ENCODE measurements at places on chromosomes 2 and 18.

DNA sequence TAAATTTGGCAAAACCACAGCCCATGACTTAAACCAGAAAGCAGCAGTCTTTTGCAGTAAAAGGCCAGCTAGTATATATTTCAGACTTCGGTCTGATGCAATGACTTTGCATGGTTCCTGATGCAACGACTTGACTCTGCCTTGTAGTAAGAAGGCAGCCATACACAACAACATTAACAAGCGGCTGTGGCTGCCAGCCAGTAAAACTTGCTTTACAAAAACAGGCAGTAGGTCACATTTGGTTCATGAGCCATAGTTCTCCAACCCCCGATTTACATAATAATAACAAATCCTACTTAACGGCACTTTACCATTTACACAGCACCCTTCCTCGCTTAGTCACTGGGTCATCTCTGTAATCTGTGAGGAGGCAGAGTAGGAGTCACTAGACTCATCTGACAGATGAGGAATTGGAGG lies 410.3 kb downstream of the LRATD1 start:
- DNase-seq: peak; percentile 19

DNA sequence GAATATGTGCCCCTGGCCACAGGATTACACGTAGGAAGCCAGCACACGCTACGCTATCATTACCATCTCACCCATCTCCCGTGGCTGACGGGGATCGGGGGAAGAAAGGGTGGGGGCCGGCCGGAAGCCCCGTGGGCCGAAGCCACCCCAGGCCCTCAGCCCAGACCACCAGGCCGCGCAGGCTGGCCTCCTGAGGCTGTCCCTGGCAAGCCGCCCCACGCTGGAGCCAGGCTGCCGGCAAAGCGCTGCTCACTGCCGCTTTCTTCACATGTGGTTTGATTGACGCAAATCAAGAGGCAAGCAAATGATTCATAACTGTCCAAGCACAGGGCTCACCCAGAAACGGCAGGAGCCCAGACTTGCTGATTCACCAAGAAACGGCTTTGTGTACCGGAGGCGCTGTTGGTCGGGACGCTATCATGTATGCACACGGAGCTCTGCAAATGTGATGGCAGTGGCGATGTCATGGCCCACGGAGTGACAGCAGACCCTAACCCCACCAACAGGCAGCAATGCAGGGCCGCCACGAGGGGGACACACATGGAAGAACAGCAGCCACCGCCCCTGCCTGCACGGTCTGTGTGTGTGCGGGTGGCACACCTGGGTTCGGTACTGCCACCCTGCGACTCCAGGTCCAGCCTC lies 125.7 kb downstream of the HDAC4 start:
- peak; percentile 70 for DNase-seq

DNA sequence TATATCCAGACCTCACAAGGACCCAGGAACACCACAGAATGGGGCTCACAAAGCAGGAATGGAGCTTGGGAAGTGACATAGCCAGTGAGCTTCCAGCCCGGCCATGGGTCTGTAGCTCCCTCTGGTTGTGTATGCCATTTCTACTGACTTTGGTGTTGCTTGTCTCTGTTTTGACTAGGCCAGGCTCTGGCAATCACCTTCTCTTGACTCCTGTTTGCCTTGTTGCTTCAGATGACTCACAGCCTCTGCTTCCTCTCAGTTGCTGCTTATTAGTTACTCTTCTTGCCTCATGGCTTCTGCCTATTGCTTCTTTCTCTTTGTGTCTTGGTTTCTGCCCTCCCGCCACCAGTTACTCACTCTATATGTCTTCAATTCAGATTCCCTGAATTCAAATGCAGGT lies 15.8 kb upstream of the IER3IP1 start:
- no peak for DNase-seq

GRCh38 chr2:180573951-180574350 lies 406.5 kb upstream of the UBE2E3 start:
- no peak for DNase-seq

GRCh38 chr18:58611395-58612131 lies 17.3 kb downstream of the ALPK2 start:
- no peak for DNase-seq

DNA sequence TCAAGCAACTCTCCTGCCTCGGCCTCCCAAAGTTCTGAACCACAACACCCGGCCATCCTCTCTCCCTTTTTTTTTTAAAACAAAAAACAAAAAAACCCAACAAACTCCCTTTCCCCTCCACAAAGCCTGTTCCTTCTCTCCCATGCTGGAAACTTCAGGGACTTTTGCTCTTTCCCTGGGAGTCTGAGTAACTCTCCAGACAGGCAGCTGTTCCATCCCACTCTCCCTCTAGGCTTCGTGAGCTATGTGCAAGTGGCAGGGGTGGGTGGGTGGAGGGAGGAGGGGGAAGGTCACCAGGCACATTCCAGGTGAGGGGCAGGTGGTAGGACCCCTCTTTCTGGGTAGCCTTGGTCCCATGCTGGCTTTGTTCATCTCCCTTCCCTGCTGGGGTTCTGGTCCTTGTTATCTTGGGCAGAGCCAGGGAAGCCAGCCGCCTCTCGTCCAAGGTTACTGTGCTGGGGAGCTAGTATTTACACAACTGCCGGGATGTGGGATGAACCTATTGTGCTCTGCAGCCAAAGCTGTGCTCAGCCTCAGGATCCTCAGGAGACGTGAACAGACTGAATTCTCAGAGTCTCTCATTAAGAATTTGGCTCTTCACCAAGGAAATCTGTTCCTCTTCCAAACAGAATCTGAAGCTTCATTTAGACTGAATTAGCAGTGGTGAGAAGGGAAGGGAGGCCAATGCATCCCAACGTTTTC lies 106.9 kb downstream of the LIPG start:
- DNase-seq: peak; percentile 95

- no peak for DNase-seq
These were observed 422.8 kb upstream of the ZEB2 start for GRCh38 chr2:144942516-144943256.

DNA sequence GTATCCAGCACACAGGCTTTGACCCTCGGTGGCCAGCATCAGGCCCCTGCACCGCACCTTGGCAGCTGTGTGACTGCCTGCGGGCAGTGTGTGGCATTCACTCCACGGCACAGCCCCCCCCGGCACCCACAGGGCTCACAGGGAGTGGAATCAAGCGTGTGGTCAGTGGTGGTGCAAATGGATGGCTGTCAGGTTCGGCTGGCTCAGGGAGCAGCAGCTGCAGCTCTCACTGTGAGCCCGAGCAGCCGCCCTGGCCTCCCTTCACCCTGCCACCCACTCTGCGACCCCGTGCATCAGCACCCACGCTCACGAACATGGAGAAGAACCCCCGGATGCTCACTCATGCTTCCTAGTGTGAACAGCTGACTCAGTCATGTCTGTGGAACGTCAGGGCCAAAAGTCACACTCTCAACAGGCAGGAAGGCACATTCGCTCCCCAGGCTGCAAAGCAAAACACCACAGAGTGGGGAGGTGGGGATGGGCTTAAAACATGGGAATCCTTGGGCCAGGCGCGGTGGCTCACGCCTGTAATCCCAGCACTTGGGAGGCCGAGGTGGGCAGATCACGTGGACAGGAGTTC lies 41.5 kb upstream of the GPC1 start:
- DNase-seq: no peak

- no peak for DNase-seq
These were observed 27.7 kb downstream of the ITGA6 start for GRCh38 chr2:172455121-172455515.

- DNase-seq: no peak
These were observed 19.7 kb downstream of the PTPN18 start for GRCh38 chr2:130375291-130376266.

DNA sequence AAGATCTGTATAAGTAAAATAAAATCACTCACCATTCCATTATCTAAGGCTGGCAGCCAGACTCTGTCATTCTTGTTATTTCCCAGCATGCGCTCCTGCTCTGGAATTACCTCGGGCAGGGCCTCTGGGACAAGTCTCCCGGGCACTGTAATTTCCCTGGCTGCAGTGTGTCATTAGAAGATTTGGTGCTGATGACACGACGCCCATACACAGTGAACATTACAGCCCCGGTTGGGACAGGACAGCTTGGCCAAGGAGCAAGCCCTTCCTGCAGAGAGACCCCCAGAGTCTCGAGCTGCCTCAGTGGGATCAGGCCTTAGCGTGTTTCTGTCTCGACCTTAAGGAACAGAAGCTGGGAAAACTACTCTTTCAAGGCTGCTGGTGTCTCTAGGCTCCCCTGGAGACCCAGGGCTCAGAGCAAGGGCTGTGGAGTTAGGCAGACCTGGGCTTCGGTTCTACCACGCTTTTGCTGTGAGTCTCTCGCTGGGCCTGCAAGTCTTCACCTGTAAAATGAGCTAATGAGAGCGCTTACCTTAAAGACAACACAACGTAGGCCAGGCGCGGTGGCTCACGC lies 39.7 kb downstream of the SMAD7 start:
- no peak for DNase-seq

- DNase-seq: no peak
These were observed 16.0 kb downstream of the CCNT2 start for GRCh38 chr2:134934641-134935040.

DNA sequence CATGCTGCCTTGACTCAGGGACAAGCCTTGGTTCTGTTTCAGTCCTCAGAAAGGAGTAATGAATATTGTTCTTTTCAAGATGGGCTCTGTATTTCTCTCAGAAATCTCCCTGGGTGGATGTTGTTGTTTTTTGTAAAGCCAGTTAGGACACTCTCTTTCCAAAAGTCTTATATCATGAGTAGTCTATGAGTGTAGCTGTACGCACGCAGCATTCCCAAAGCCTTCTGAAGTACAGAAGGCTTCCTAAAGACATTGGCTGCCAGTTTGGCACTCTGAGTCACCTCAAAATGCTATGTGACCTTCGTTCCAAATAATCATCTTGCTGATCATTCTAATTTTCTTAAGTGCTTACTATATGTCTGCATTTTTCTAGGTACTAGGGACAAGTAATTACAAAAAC lies 16.7 kb upstream of the GTF2A1L start:
- DNase-seq: no peak

DNA sequence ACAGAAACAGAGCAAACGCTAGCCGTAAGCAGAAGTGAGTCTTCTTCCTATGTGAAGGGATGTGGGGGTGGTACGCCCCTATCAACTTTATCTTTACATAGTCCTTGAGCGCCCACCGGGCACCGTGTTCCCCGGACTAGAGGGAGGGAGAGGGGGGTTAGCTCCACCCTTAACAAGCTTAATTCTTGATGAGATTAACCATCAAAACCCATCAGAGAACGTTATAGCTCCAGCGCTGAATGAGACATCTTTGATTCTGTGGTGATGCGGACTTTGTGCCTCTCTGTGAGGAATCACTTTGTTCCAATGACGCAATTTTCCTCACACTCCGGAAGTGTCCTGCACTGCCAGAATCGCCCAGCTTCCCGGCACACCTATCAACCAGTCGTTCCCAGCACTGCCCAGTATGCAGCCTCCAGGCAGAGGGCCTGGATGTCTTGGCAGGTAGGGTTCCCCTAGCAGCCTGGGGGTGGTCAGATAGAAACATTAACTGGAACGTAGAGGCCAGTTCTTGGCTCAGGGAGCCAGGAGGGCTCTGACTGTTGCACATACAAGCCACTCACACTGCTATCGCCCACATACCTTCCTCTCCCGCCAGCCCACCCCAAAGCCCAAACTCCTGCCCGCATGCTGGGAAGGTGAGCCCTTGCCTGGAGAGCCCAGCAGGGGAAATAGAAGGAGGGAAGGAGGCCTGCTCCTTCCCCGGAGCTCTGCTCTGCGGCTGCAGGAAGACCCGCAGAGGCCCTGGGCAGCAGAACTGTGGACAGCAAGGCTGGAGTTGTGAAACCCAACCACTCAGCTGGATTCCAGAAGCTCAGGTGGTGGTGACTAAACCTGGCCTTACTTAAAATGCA lies 1.9 kb upstream of the ODC1 start:
- DNase-seq: no peak

DNA sequence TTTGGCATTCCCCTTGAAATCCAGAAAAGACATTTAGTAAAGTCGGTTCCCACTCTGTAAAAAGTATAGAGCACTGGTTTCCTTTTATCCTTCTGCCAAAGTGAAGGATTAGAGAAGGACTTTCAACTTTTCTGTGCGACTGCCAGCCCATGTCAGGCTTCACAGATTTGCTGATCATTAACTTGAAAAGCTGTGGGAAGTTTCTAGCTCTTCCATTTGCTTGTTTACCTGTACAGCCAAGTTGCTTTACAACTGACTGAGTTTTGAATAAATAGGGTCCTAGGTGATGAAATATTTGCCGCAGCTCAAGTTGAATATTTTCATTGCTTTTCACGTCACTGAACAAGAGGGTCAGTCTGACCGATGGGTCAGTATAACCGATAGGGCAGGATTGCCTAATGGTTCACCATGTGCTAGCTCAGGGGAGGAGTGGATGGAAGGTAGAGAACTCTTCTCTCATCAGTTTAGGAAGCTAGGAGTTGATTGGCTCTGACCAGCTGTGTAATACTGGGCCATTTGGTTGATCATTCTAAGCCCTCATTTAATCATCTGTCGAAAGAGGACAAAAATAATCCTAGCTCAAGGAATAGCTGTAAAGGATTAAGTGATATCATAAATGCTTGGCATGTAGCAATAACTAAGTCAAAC lies 30.4 kb downstream of the UPP2 start:
- no peak for DNase-seq

DNA sequence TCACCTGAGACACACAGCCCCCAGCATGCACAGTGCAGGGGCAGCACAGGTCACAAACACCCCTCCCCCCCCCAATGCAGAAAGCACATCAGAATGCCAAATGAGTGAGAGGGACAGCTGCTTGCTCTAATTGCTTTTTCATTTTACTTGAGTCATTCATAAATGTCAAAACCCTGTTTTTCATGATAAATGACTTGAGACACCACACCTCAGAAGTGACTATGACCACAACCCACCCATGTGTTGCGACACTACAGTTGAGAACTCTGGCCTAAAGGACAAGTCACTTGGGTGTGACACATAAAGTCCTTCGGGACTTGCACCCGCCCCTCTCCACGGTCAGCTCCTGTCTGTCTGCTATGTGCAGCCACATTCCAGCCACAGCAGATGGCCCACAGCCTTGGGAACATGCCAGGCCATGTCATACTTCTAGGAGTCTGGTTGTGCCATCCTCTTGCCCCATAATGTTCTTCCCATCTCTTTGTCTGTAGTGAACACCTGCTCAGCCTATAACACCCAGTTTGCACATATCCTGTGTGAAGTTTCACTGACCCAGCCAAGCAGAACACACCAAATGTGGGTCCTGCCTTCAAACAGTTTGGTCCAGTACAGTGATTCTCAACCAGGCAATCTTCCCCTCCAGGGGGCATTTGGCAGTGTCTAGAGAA lies 30.2 kb upstream of the RIOK3 start:
- DNase-seq: peak; percentile 79

DNA sequence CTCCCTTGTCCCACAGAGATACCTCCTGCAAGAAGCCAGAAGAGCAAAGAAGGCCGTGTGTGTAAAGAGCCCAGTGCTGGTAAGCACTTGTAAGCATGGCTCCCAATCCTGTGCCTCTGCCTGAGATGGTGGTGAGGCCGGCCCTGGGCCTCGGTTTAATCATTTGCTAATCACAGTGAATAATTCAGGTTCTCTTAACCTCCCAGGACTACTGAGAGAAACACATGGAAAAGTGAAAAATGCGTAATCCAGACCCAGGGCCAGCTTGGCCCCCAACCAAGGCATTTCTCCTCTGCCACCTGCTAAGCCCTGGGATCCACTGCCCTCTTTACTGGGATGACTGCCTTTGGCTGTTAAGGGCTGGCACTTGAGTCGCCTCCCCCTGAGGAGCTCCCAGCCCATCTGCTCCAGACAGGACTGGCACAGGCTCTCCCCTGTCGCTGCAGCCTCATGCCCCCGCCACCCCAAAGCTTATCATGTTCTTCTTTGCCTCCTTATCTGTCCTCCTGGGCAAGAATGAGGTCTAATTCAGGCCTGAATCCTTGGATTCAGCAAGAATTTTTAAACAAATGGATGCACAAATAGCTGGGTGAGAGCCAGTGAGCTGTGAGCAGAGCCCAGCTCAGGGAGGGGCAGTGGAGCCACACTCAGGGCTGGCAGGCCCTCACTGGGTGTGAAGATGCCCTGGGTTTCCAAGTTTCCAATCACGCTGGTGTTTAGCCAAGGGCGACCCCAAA lies 193.9 kb upstream of the HS6ST1 start:
- no peak for DNase-seq
